Sigmoid colon (tissue), 7 donors: ENCODE measurements at places on chromosomes 3 and 15. TPM values are rescaled to one million over a fixed set of nuclear protein-coding genes. Genes with fewer than 3 reads are reported as not detected.

MKRN3 gene
- total RNA-seq = 1.3 TPM

DNA sequence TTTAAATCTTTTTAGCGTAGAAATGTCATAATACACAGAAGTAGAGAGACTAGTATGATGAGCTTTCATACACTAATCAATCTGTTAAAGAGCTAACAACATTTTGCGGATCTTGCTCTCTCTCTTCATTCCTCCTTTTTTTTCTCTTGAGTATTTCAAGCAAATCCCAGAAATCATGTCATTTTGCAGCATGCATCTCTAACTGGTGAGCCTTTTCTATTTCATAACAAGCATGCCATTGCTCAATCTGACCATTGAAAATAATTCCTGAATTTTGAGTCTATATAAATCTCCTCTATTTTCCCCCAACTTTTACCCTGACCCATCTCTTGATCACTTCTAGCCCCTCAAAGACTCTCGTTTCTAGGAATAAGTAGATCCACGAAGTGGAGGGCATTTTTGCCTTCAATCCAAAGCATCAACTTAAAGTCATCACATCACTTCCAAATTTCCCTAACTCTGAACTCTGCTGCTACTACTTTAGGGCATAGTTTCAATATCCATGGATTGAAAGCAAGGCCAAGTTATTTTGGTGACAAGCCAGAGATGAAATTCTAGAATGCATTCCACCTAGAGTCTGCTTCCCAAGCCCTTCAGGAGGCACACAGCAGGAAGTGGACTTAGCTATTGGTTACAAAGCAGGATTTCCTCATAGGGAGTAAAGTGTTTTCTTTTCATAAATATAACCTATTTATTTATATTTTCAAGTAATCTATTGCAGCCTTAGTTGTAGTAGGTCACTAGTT, 253.5 kb upstream of the ZPLD1 start:
- no peak for DNase-seq
- H3K4me1 ChIP-seq = peaks cover 32% of the 10 kb centered on the region
- no peaks in the 10 kb centered on the region for H3K36me3 ChIP-seq

CLDN16 gene
- not detected for total RNA-seq

SCG5 gene
- total RNA-seq = 4.1 TPM

GRCh38 chr15:101501703-101502373, 12.3 kb upstream of the PCSK6 start:
- peaks cover 28% of the 10 kb centered on the region for H3K4me1 ChIP-seq
- no peaks in the 10 kb centered on the region for H3K36me3 ChIP-seq
- H3K27me3 ChIP-seq = peaks cover 11% of the 10 kb centered on the region
- peak overlapping the region; percentile 41 for H3K27ac ChIP-seq

GRCh38 chr3:13657660-13658435, 108.9 kb downstream of the FBLN2 start:
- H3K4me1 ChIP-seq = peaks cover 11% of the 10 kb centered on the region
- H3K4me3 ChIP-seq = no peak overlapping the region
- H3K27ac ChIP-seq = no peak overlapping the region
- no peak for DNase-seq
- no peaks in the 10 kb centered on the region for H3K36me3 ChIP-seq

GRCh38 chr3:6542795-6543194, 318.1 kb upstream of the GRM7 start:
- H3K27me3 ChIP-seq = no peaks in the 10 kb centered on the region
- no peak overlapping the region for H3K27ac ChIP-seq
- H3K4me3 ChIP-seq = no peak overlapping the region
- H3K4me1 ChIP-seq = no peaks in the 10 kb centered on the region
- no peak for DNase-seq

ANKRD63 gene
- 1.6 TPM for total RNA-seq

DNA sequence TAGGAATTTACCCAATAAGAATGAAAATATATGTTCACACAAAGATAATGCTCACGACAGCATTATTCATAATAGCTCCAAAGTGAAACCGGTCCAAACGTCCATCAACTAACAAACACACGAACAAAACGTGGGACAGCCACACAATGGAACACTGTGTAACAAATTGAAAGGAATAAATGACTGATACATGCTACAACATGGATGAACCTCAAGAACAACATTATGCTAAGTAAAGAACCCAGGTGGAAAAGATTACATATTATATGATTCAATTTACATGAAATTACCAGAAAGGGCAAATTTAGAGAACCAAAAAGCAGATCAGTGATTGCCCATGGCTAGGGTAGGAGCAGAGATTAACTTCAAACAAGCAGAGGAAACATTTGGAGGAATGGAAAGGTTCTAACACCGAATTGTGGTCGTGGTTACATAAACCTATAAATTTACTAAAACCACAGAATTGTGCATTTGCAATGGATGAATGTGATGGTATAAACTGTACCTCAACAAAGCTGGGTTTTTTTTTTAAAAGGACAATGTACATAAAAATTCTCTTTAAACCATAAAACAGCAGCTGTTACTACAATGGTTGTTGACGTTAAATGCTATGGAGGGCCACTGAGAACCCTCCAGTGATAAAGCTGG, 76.3 kb downstream of the XXYLT1 start:
- no peaks in the 10 kb centered on the region for H3K36me3 ChIP-seq
- H3K27me3 ChIP-seq = no peaks in the 10 kb centered on the region
- H3K27ac ChIP-seq = no peak overlapping the region
- no peaks in the 10 kb centered on the region for H3K4me1 ChIP-seq

DNA sequence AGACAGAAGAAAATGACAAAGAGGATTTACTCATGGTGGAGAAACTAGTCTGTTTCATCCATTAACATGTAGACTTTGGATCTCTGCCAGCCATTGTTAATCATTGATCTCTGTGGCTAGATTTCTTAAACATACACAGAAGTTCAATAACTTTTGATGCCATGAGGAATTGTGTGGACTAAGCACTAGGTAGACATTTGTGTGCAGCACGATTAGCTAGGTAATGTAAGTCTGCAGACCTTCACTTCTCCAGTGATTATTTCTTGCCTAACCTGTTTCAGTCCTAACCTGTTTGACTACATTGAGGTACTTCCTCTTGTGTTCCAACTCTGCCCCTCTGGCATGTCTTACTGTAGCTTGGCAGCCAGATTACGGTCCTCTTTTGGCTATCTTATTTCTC, 928.5 kb upstream of the ROBO1 start:
- no peaks in the 10 kb centered on the region for H3K36me3 ChIP-seq
- H3K4me1 ChIP-seq = no peaks in the 10 kb centered on the region
- H3K27me3 ChIP-seq = no peaks in the 10 kb centered on the region
- no peak overlapping the region for H3K27ac ChIP-seq
- H3K4me3 ChIP-seq = no peak overlapping the region

GRCh38 chr3:123076496-123077418, 9.9 kb downstream of the PDIA5 start:
- DNase-seq = peak; percentile 89
- no peaks in the 10 kb centered on the region for H3K36me3 ChIP-seq
- H3K4me1 ChIP-seq = peaks cover 43% of the 10 kb centered on the region
- H3K4me3 ChIP-seq = no peak overlapping the region
- H3K27me3 ChIP-seq = no peaks in the 10 kb centered on the region
- peak overlapping the region; percentile 79 for H3K27ac ChIP-seq

MYEF2 gene
- total RNA-seq = 21.8 TPM

DNA sequence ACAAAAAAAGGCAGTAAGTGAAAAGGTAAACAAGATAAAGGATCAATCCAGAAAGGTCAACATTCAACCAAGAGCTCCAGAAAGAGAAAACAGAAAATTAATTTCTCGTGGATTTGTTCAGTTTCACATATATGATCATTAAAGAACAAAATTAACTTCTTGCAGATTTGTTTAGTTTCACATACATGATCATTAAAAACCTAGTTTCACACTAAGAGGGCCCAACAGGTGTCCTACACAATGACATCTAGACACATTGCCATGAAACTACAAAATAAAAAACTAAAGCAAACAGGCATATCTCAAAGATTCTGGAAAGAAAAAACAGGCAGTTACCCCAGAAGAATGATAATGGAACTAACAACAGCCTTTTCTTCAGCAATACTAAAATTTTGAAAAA, 22.1 kb downstream of the PHC3 start:
- no peaks in the 10 kb centered on the region for H3K36me3 ChIP-seq
- H3K4me1 ChIP-seq = no peaks in the 10 kb centered on the region
- peak overlapping the region; percentile 41 for H3K27ac ChIP-seq
- DNase-seq = no peak
- H3K27me3 ChIP-seq = no peaks in the 10 kb centered on the region
- no peak overlapping the region for H3K4me3 ChIP-seq

GRCh38 chr15:49309889-49310288, 113.2 kb upstream of the FGF7 start:
- no peaks in the 10 kb centered on the region for H3K27me3 ChIP-seq
- peaks cover 21% of the 10 kb centered on the region for H3K4me1 ChIP-seq
- no peak overlapping the region for H3K4me3 ChIP-seq

- H3K4me1 ChIP-seq = no peaks in the 10 kb centered on the region
- H3K36me3 ChIP-seq = no peaks in the 10 kb centered on the region
- H3K27ac ChIP-seq = no peak overlapping the region
- no peaks in the 10 kb centered on the region for H3K27me3 ChIP-seq
- no peak overlapping the region for H3K4me3 ChIP-seq
Observed at GRCh38 chr3:134672571-134672970, 21.7 kb upstream of the KY start.

GRCh38 chr3:172074032-172074431, 34.7 kb downstream of the FNDC3B start:
- no peaks in the 10 kb centered on the region for H3K27me3 ChIP-seq
- no peak overlapping the region for H3K27ac ChIP-seq
- no peaks in the 10 kb centered on the region for H3K36me3 ChIP-seq

SYNPR gene
- 0.28 TPM for total RNA-seq

DNA sequence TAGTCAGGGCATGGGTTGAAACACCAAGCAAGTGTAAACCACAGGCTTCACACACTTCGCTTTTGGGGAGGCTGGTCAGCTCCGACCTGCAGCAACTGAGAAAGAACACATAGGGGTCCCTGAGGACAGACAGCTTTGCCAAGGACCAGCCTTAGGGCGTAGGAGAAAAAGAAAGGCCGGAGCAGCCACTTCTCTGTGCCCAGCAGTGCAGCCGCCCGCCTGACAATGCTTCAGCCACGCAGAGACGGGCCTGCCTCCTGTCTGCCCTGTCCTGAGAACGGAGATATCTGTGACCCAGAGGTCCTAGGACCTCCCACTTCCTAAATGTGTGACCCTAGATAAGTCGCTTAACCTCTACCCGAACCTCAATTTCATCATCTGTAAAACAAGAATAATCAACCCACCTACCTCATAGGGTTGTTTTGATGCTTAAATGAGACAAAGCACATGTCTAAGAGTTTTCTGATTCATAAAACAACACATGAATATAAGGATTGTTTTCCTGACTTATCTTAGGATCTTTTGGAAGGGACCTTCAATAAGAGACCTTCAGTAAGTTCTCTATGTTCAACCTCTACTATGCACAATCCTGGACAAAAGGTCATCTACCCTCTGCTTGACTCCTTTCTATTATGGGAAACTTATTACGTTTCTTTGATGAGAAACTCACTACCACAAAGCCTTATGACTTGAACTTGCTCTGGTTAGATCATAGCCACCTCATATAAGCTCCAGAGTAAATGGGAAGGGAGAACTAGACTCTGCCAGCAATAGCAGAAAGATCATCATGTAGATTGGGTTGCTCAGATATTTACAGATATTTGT, 32.9 kb upstream of the RFTN1 start:
- no peak overlapping the region for H3K4me3 ChIP-seq
- no peaks in the 10 kb centered on the region for H3K27me3 ChIP-seq
- no peaks in the 10 kb centered on the region for H3K4me1 ChIP-seq
- no peak overlapping the region for H3K27ac ChIP-seq

GRCh38 chr3:172614340-172615274, 91.4 kb upstream of the TNFSF10 start:
- no peaks in the 10 kb centered on the region for H3K36me3 ChIP-seq
- H3K27ac ChIP-seq = no peak overlapping the region
- no peak overlapping the region for H3K4me3 ChIP-seq
- H3K4me1 ChIP-seq = no peaks in the 10 kb centered on the region

ARHGEF3 gene
- 24.9 TPM for total RNA-seq

DNA sequence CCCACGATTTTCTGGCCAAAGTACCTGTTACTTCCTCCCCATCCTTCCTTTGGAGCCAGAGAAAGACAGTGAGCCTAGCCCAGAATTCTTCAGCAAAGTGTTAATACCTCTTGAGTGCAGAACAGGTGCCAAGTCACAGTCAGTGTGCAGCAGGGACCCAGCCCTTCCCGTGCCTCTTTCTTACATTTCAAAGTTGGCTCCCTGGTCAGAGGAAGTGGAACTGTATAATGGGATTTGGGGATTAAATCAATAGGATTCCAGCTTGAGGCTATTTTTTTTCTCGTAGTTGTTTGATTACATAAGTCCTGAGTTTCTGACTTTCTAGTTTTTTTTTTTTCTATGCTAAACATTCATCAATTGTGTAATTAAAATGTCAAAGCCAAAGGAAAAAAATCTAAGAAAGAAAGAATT, 52.6 kb upstream of the ABHD10 start:
- H3K4me1 ChIP-seq = peaks cover 24% of the 10 kb centered on the region
- no peak for DNase-seq
- peak overlapping the region; percentile 4 for H3K27ac ChIP-seq
- H3K36me3 ChIP-seq = peaks cover 7% of the 10 kb centered on the region
- H3K27me3 ChIP-seq = no peaks in the 10 kb centered on the region

DNA sequence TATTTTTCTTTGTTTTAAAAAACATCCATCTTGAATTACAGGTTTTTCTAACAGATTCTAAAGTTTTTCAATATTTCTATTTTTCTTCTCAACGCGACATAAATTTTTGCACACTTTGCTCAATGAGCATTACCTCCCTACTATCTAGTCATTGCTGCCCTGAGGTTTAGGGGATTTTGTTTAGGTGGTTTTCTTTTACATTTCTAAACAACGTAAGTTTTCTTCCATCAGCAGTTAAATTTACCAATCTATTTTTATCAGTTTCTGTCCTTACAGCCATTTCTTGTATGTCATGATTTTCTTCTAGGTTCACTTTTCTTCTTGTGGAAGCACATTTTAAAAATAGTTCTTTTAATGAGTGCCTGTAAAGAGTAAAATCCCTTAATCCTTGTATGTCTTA, 49.2 kb upstream of the CCR2 start:
- no peaks in the 10 kb centered on the region for H3K36me3 ChIP-seq
- H3K4me1 ChIP-seq = no peaks in the 10 kb centered on the region
- H3K27ac ChIP-seq = no peak overlapping the region
- no peak for DNase-seq

ARRDC4 gene
- 190 TPM for total RNA-seq

- H3K27ac ChIP-seq = no peak overlapping the region
- H3K4me3 ChIP-seq = no peak overlapping the region
- DNase-seq = no peak
- H3K36me3 ChIP-seq = no peaks in the 10 kb centered on the region
Observed at GRCh38 chr15:97545799-97546198, 414.7 kb upstream of the ARRDC4 start.

NDN gene
- 62.5 TPM for total RNA-seq
